CD4-positive, alpha-beta T cell (primary cell): ENCODE measurements at places on chromosomes 3 and 15.

DNA sequence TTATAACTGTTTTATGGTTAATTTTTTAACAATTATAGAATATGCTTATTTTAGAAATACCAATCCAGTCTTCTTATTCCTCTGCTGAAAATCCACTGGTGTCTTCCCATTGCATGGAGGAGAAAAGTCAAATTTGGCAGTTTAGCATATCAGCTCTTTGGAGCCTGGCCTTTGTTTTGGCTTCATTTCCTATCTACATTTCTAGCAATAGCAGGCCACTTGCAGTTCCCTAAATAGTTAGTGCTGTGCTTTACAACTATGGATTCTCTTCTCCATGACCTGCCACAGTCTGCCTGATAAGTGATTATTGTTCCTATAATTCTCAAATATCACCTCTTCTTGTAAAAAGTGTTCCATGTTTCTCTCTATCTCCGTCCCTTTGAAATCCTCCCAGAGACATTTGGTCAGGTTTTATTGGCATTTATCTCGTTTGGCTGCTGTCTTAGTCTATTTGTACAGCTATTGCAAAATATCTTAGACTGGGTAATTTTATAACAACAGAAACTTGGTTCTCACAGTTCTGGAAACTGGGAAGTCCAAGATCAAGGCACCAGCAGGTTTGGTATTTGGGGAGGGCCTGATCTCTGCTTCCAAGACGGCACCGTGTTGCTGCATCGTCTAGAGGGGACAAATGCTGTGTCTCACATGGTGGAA, 8.2 kb upstream of the SEC22A start:
- no peaks in the 10 kb centered on the region for H3K4me1 ChIP-seq
- H3K4me3 ChIP-seq: no peak overlapping the region
- no peak for DNase-seq
- H3K36me3 ChIP-seq: no peaks in the 10 kb centered on the region
- H3K27me3 ChIP-seq: no peaks in the 10 kb centered on the region
- no peak overlapping the region for H3K27ac ChIP-seq

- no peak for DNase-seq
- no peak overlapping the region for H3K27ac ChIP-seq
- peak overlapping the region; percentile 84 for H3K4me3 ChIP-seq
- H3K27me3 ChIP-seq: no peaks in the 10 kb centered on the region
- peaks cover 17% of the 10 kb centered on the region for H3K36me3 ChIP-seq
- peaks cover 70% of the 10 kb centered on the region for H3K4me1 ChIP-seq
Observed at GRCh38 chr15:31330836-31331235, 4.2 kb downstream of the KLF13 start.

- H3K27ac ChIP-seq: no peak overlapping the region
- no peak for DNase-seq
- no peaks in the 10 kb centered on the region for H3K4me1 ChIP-seq
- no peaks in the 10 kb centered on the region for H3K27me3 ChIP-seq
- H3K4me3 ChIP-seq: no peak overlapping the region
Observed at GRCh38 chr15:81029414-81030300, 28.9 kb downstream of the TLNRD1 start.

GRCh38 chr3:47421741-47422649, 41.2 kb downstream of the PTPN23 start:
- peaks cover 17% of the 10 kb centered on the region for H3K4me1 ChIP-seq
- DNase-seq: no peak
- no peaks in the 10 kb centered on the region for H3K27me3 ChIP-seq
- peaks cover 54% of the 10 kb centered on the region for H3K36me3 ChIP-seq
- peak overlapping the region; percentile 62 for H3K27ac ChIP-seq
- no peak overlapping the region for H3K4me3 ChIP-seq

- H3K27ac ChIP-seq: no peak overlapping the region
- no peak for DNase-seq
- no peaks in the 10 kb centered on the region for H3K27me3 ChIP-seq
- H3K4me1 ChIP-seq: peaks cover 26% of the 10 kb centered on the region
- H3K4me3 ChIP-seq: no peak overlapping the region
Observed at GRCh38 chr15:101288905-101289513, 6.0 kb downstream of the SNRPA1 start.
